ENCODE measurements at places on chromosomes 3 and 15. TPM values are rescaled to one million over a fixed set of nuclear protein-coding genes. Genes with fewer than 3 reads are reported as not detected.

Gene UQCC5
- total RNA-seq, result 1.3 TPM

Gene NANOGP8
- total RNA-seq, result not detected

Gene SNRPA1
- total RNA-seq, result 38.4 TPM

Gene ARPP21
- total RNA-seq, result under 0.01 TPM

Gene GATM
- total RNA-seq, result 0.54 TPM

Gene XCR1
- under 0.01 TPM for total RNA-seq

Gene GNB4
- 31.8 TPM for total RNA-seq

Gene CHRNB4
- not detected for total RNA-seq

Gene SLC28A2
- not detected for total RNA-seq

Gene PRSS50
- 0.54 TPM for total RNA-seq

Gene ESYT3
- 8.5 TPM for total RNA-seq

Gene MBNL1
- total RNA-seq, result 218 TPM

Gene ISLR2
- not detected for total RNA-seq

Gene SLC22A13
- total RNA-seq, result 2.6 TPM

Gene SPG11
- 87.9 TPM for total RNA-seq

Gene SCG5
- total RNA-seq, result not detected

Gene PLIN1
- 0.33 TPM for total RNA-seq

Gene MUC20
- total RNA-seq, result 1.1 TPM

Gene SLC24A5
- total RNA-seq, result not detected

Gene PPM1L
- 4.7 TPM for total RNA-seq

Gene C3orf20
- 0.11 TPM for total RNA-seq

Gene GTF2A2
- total RNA-seq, result 21.0 TPM

Gene CD86
- 0.79 TPM for total RNA-seq

Gene KY
- not detected for total RNA-seq
